ENCODE measurements at places on chromosomes 16 and 17.

DNA sequence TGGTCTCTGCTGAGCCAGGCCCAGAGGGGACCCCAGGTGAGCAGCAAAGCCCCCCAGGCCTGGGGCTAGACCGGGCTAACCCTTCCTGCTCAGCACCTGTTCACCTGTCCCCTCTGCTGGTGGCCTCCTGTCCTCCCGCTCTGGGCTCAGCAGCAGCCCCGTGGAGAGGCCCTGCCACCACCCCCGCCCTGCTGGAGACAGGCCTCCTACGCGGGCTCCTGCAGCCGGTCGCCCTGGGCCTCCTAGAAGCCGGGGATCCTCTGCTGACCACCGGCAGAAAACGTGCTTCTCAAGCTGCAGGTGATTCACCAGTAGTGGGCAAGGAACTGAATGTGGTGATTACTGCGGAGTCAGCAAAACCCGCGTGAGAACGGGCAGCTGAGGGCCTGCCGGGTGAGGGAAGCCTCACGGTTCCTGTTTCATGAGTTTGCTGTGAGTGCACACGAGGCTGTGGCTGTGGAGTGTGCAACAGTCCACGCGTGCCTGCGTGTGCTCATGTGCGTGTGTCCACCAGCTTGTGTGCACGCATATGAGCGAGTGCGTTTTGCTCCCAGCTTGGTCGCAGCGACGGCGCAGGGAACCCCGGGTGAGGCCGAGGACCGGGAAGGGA is 792 bp downstream of the SECTM1 start:
- no peak for DNase-seq

GRCh38 chr16:80299416-80299815 is 241.4 kb upstream of the DYNLRB2 start:
- no peak for DNase-seq

GRCh38 chr16:85998868-85999729 is 100.1 kb downstream of the IRF8 start:
- DNase-seq: no peak

DNA sequence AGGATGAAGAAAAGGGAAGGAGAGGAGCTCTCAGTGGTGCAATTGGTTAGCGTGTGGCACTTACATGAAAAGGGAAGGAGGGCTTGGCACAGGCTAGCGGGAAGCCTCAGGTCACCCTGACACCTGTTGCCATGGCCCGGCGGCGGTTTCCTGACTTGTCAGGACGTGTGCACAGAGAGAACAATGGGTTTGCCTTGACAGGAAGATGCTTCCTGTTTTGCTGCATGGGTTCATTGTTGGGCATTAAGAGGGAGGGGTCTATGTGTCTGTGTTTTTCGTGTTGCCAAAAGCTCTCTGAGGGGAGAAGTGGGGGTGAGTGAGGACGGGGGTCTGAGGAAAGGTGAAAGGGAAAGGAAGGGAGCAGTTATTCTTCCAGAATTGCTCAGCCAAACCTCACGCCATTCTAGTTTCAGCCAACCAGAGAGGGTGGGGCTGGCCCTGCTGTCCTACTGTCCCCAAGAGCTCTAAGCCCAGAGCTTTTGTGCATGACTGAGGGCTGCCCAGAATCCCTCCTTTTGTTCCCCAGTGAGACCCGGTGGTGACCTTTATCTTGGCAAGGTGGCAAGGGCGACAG is 17.1 kb upstream of the CCR7 start:
- DNase-seq: no peak

- DNase-seq: no peak
These were observed 29.8 kb downstream of the ZNRF1 start for GRCh38 chr16:75028544-75029135.

DNA sequence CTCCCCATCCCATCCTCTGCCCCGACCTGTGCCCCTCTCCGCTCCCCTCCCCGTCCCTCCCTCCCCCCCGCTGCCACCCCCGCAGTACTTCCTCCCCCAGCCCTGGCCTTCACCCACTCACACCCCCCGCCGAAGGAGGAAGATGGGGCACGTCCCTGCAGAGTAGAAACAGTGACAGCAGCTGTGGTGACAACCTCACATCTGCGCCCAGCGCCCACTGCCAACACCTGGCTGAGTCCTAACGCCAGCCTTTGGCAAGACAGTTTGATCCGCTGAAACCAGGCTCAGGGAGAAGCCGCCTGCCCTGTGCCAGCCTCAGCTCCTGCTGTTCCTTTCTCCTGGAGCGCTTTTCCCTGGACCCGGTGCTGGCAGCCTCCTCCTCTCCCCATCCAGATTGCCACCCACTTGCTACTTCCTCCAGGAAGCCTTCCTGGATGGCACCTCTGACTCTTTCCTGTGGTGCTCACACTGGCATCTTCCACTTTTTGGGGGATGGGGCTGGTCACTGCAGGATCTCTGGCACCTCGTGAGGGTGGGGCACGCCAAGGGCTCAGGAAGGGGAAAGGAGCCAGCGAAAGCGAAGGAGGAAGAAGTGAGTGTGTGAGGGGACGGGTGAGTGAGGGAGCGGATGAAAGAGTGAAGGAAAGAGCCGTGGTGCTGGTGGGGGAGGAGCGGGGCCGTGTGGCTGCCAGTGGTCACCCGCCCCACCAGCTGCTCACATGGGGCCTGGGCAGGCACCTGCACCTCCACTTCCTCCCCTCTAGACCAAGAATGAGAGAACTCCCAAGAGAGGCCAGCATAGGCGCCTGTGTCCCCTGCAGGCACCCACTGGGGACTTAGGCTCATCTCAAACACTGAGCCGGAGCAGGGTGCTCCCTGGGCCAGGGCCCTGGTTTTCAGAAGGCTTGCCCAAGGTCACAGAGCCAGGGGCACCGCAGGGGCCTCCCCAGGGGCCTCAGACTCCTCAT is 27.0 kb downstream of the ZFPM1 start:
- no peak for DNase-seq

GRCh38 chr16:49811644-49812334 is 44.1 kb downstream of the ZNF423 start:
- no peak for DNase-seq

Data from right lung (tissue), 10 donors.